ENCODE measurements at places on chromosomes 5 and 9.

DNA sequence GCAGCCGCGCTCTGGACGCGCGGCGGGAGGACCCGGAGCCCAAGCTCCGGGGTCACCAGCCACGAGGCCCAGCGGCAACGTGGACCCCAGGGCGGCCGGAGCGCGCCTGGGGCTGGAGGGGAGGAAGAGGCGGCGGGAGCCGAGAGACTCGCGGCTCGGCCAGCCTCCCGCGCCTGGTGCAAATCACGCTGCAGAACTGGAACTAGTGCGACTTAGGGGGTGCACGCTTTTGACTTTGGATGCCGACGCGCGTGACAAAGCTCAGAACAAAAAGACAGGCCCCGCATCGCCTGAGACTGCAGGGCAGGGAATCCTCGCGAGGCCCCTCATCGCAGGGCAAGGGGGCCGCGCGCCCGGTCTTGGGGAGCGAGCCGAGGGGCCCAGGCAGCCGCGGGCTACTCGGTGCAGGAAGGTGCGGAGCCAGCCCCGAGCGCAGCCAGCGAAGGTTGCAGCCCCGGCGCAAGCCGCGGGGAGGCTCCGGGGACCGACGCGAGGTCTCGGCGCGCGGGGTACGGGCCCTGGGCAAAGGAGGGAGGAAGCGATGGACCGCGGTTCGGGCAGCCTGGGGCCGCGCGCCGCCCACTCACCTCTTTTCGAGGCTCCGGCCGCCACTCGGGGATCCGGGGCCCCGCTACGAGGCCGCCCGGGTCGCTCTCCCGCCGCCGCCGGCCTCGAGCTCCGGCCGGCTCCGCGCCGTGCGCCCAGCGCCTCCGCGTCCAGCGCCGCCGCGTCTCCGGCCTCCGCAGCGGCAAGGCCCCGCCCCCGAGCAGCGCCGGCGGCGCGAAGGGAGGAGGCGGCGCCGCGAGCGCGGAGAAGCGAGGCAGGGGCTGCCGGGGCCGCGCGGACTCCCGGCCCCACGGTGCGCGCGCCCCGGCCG lies at the start of gene GOLM1:
GOLM1 (minus strand) TSS at position 735 of the 877 bp plus-strand sequence. CDS start 20,238 bp downstream, outside the sequence.
- DNase-seq = peak; percentile 29

GRCh38 chr5:151591144-151591819 lies at the start of gene FAT2:
Gene FAT2, minus strand, starts transcription at chr5:151591331. Its CDS starts 22,400 bp downstream, at chr5:151568931.
- no peak for DNase-seq

DNA sequence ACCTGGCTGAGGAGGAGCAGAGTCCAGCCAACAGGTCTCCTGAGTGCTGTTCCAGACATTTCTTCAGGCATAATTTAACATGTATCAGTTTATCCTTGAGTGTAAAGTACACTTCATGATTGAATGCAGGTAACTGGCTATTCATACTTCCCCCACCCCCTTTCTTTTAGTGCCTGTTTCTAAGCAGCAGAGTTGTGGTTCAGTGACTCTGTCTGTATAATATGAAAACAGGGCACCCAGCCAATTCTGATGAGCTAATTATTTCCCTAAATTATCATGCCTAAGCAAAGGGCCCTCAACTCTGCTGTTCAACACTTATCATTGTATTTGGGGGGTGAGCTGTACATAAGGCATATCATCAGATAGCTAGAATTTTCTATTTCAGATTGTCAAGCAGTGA lies 51.9 kb upstream of the ZSWIM6 start:
- DNase-seq = no peak

- no peak for DNase-seq
These were observed 1810.7 kb upstream of the CDH6 start for GRCh38 chr5:29382780-29383179.

DNA sequence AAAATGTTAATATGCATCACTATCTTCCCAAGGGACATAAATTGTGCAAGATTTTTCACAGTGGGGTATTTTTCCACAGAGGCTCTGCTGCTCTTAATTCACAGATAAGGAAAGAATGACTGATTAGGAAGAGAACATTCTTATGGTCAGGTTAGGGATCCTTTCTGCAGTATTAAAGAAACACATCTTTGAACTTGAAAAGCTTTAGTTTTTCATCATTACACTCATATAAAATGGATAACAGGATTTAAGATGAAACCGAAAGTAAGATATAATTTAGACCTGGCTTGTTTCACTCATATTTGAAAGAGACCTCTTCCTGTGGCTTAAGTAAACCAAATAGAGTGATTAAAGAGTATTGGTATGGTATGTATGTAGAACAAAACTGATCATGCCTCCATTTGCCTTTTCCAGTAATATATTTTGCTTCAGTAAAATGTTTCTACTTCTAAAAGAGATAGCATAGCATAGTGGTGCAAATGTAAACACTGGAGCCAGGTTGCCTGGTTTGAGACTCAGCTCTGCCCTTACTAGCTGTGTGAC lies 160.0 kb downstream of the PRR16 start:
- no peak for DNase-seq

GRCh38 chr5:541539-542318 lies 17.5 kb upstream of the SLC9A3 start:
- DNase-seq = no peak

Measured in amygdala (tissue), 56 donors.